Stimulated activated CD8-positive, alpha-beta memory T cell treated with anti-CD3 and anti-CD28 coated beads, Interleukin-2, amount 100 ng/mL, for 1 hour (primary cell): ENCODE measurements at places on chromosomes 5 and 9.

DNA sequence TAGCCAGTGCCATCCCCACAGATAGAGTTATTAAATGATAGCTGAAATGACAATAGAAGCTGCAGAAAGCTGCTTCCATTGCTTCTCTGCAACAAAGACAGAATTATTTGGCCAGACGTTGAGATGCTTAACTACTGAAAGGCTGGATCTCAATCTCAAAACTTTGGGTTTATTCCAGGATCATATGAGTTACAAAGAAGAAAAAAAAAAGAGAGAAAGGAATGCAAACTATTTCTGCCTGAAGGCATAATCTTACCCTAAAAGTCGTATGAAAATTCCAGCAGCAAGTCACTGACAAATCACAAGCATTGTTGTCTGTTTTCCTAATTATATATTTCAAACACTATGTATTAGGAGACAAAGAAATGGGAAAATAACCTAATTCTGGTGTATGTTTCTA, 12.8 kb upstream of the TYRP1 start:
- DNase-seq, result no peak

DNA sequence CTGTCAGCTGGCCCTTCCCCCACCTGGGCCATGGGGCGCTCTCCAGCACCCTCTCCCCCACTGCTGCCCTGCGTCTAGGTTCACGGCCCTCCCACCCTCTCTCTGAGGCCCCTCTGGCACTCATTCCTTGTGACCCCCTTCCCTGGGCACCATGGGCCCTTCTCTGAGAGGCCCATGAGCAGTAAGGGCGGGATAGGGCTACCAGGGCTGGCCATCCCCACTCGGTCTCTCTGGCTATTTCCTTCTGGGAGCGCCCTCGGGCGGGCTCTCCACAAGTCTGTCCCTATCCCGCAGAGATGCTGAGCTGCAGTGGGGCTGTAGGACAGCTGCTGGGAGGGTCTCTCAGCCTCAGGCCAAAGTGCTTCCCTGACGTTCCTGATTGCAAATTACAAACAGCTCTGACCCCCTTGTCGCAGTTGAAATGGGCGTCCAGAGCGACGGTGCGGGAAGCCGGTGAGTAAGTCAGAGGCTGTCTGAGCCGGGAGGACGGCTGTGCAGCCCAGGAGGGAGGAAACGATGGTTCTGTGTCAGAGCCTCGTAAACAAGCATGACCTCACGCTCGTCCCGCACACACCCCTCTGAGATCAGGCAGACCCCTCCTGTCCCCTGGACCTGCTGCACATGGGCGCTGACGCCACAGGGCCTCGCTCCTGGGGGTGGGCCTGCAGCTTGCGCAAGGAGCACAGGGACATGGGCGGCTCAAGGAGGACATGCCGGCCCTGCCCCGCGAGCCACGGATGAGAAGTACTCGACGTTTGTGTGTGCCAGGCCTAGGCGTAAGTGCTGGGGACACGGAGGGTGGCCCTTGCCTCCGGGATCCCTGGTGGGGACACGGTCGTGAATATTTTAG, 36.3 kb upstream of the GFPT2 start:
- DNase-seq, result no peak

- no peak for DNase-seq
Observed at GRCh38 chr9:128712451-128713410, 10.4 kb downstream of the PKN3 start.

DNA sequence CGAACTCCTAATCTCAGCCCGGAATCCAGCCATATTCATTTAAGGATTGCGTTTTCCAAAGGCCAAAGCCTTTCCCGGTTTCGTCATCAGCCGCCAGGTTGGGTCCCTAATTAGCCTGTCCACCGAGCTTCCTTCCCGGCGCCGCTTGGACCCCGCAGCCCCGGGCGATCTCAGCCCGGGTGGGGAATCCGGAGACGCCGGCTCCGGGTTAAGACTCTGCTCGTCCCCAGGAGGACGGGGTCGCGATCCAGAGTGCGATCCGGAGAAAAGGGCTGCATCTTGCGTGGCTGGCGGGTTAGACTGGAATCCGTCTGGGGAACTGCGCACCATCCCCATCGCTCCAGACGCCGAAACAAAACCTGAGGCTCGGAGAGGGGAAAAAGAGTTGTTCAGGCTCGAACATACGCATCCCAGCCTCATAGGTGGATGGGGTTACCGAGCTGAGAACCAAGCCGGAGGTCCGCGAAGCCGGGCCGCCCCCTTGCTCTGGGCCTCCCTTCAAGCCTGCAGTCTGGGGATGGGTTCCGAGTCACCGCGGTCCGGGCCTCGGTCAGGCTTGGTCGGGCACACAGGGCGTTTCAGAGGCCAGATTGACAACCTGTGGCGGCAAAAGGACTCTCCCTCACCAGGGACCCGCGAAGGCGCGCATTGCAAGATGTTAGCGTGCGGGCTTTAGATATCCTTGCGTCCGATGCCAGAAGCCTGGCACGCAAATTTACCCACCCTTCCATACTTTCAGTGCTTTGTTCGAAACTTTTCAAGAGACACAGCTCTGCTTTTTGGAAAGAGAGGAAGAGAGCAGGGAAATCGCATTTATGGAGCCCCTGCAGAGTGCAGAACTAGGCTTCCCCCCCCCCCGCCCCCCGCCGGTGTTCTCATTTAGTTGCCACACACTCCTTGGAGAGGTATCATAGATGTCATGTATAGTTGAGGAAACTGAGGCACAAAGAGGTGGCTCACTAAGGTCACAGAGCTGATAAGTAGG, 7.9 kb downstream of the MSX2 start:
- no peak for DNase-seq

DNA sequence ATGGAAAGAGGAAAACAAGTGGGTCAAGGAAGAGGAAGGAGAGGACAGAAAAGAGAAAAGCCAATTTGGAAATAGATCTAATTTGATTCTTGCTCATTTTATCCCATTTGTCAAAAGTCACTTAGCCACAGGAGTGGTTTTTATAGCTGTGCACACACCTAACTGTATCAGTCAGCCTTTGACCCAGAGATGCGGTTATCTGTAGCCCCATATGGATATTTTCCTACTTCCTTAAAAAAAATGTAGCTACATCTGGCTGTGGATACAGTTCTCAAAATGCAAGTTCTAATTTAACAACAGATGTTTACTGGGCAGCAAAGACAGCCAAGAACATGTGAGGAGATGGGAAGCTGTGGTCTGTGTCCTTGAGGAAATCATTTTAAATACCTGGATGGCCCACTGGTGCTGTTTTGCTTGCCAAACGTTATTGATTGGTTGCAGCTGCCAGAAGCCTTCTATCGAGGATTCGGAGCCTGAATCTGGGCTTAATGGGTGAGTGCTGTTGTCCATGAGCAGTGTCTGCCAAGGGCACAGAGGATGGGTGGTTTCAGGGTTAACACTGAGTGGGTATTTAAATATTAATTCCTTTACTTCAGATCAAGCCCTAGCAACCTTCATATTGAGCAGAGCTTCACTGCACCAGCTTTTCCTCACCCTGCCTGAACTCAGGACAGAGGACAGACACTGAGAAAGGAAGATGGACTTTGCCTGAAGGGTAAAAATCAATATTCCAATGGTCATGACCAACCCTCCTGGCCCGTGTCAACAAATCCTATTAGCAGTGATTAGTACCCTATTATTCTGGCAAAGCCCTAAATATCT, 92.2 kb downstream of the APBA1 start:
- no peak for DNase-seq
